ENCODE measurements at places on chromosomes 7 and 10.

GRCh38 chr10:33164060-33164709 is 170.3 kb downstream of the NRP1 start:
- DNase-seq, result no peak

DNA sequence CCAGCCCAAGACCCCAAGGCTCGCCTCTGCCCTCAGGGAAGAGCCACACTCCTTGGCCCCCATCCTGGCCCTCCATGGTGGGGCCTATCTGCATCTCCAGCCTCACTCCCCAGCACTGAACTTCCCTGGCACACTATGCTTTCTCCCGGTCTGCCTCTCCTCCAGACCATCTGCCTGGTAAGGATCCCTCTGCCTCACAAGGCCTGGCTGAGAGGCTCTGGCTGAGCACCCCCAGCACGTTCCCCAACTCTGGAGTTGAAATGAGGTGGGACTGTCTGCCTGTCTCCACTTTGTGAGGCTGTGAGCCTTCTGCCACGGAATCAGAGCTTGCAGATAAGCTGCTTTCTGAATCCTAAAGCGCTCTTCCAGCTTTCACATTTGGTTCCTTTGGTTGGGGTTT is 220.7 kb downstream of the TNS3 start:
- DNase-seq, result no peak

DNA sequence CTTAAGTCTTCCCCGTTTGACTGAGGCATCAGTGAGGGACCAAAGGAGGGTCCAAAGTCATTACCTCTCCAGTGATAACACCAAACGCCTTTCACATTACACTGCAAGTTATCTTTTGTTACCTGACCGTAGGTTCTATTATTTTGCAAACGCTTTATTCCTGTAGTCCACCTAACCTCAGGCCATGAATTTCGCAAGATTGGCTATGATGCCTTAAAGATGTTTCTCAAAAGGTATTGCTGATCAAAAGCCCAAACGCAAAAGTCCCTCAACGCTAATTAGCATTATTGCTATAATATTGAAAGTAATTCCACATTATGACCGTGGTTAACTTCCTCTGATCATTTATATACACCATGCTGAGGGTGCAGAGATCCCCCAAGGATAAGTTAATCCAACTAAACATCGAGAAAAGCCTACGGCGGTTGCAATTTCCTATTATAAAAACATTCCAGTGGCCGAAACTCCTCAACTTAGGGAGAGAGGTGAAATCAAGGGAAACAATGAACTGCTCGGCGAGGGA is 649 bp downstream of the DNA2 start:
- peak; percentile 33 for DNase-seq

DNA sequence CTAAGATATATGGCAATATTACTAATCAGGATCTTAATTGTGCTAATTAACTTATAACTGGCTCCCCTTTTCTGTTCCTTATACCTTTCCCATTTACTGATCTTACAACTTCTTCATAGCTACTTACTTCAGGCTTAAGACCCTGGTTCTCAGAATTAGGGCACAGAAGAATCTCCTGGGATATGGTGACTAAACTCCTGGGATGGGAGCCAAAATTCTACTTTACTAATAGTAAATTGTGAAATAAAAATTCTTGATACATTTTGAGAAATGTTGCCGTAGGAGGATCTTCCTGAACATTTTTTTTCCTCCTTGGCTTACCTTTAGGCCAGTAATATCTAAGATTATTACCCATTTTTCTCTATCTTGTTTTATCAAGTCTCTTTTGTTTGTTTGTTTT is 309.5 kb downstream of the ATRNL1 start:
- no peak for DNase-seq

GRCh38 chr10:25114036-25114411 is 60.8 kb upstream of the GPR158 start:
- no peak for DNase-seq

GRCh38 chr7:45293295-45293942 is 135.8 kb downstream of the RAMP3 start:
- no peak for DNase-seq

- no peak for DNase-seq
Observed at GRCh38 chr7:4077980-4078379, 604.1 kb upstream of the FOXK1 start.

DNA sequence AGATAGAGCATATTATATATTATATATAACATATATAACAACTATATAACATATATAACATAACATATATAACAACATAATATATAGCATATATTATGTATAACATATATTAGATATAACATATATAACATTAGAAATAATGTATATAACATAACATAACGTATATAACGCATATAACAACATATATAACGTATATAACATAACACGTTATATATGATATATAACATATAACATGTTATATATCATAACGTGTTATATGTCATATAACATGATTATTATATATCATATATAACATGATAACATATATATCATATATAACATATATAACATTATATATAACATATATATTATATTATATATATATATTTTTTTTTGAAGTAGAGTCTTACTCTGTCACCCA is 3.7 kb downstream of the AP5Z1 start:
- no peak for DNase-seq

- DNase-seq, result no peak
Observed at GRCh38 chr10:76334255-76334654, 902.8 kb downstream of the LRMDA start.
